Daoy (cell line): ENCODE measurements at places on chromosomes 11 and 22.

DNA sequence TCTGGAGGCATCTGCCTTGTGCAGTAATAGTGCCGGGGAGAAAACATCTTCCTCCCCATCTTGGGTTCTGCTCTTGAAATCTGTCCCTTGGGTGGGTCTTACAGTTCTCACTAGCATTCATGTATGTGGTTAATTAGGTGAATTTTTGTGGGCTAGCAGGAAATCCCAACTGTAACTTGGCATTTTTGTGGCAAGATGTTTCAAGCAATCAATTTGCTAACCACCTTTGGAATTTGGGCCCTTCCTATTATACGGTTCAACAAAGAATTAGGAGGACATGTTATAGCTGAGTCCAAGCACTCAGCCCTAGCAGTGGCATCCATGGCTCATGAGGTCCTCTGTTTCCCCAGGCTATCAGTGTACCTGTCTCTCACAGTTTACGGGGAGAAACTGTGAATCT is 89.1 kb upstream of the MTNR1B start:
- peak; percentile 65 for DNase-seq

DNA sequence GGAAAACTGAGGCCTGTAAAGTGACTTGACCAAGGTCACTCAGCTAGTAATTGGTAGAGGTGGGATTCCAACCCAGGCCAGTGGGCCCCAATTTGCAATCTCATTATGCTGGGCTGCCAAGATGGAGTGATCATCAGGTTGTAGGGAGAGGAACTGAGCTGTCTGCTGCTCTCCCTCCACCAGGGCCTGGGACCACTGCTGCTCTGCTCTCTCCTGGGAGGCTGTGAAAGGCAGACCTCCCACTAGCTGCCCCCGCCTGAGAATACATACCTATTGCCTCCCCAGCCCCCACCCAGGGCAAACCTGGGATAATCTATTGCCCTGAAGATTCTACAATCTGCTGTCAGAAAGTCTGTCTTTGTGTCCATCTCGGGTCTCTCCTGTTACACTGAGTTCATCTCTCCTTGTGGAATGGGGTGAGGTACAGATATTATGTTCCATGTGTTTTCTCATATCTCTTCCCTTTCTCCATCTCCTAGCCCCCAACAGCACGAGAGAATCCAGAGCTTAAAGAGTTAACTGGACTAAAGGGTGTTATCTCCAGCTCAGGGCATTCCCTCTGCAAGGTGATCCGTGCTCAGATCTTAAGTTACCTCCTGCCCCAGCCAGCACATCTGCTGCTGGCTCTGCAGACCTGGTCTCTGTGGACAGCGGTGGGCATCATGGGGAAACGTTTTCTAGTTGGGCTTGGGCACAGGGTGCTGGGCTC is 5.6 kb downstream of the NECTIN1 start:
- no peak for DNase-seq

- DNase-seq, result no peak
These were observed 23.4 kb upstream of the ADA2 start for GRCh38 chr22:17242641-17243040.

DNA sequence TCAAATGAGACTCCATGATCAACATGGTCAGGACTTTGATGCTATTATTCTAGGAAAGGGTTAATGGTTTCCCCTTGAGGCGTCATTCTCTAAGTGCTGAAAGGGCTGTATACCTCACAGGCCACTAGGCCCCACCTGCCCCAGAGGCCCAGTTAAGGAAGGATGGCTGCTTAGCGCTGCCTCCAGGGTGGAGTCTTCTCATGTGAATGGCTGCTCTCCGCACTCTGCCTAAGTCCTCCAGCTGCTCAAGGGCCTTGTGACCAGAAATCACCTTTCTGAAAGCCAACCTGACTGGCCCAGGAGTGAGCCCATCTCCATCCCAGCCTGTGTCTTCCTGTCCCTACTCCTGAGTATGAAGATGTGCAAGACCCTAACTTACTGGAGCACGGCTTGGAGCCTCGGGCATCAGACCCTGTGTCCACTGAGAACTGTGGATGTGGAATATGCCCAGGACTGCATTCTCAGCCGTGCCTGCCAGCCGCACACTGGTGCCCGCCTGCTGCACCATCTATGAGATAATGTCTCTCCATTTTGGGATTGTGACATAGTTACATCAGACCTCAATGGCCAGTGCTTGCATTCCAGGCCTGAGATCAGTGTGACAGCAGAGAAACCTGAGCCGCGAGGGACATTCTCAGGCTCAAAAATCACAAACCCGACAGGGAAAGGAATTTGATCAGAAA is 51.0 kb downstream of the SNX19 start:
- no peak for DNase-seq
